ENCODE measurements at places on chromosomes 5 and 9.

- DNase-seq, result no peak
Measured at GRCh38 chr5:179862296-179862695, 3.7 kb upstream of the MRNIP start.

DNA sequence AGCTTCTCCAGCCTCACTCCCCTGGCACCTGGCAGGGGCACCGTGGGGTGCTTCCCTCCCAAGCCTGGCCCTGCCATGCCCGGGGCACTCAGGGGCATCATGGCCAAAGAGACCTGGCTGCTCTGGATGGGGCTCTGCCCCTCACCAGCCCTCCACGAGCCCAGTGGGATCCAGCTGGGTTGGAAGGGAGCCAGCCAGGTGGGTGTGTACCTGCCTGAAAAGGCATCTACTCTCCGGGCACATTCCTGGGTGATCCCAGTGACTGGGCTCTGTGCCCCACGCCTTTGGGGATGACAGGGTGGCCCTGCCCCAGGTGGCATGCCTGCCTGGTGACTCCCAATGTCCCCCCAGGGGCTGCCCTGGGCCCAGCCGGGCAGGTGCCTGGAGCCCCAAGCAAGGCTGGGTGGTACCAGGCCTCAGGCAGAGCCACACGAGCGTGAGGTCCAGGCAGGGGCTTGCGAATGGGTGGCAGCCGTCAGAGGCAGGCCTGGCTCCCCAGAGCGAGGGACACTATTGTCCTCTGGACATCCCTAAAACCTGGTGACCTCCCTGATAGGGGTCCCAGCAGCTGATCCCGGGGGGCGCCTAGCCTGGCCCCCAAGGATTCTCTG is 777 bp downstream of the GPSM1 start:
- DNase-seq, result no peak

GRCh38 chr5:31626156-31626555 is 12.8 kb upstream of the PDZD2 start:
- DNase-seq, result no peak

DNA sequence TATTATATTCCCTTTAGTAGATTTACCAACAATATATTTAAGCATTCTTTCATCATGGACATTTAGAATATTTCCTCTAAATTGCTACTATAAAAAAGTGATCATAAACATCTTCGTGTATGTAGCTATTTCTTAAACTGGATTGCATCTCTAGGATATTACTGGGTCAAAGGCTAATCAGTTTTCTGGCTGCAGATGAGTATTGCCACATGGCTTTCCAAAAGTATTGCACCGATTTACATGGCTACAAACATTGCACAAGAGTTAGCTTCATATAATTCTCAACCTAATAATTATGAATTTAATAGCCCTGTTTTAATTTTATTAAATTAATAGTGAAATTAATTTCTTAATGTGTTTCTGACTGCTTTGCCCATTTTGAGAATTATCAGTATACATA is 183.4 kb downstream of the DMRT2 start:
- no peak for DNase-seq

DNA sequence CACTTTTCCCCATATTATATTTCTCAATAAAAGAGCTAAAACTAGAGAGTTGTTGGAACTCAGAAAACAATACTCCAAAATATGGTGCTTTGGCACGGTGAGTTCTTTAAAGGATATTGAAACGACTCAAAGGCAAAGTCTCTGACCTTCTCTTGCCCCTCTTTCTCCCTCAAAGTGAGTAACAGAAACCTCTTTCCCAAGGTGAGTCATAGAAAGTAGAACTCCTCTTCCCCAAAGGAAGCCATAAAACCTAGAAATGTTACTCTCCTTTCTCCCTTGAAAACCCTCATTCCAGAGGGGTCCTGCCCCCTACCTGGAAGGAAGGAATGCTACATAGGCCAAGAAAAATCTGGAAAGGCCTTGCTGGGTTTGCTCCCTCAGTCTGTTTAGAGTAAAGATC is 47.5 kb downstream of the RAPGEF6 start:
- no peak for DNase-seq

DNA sequence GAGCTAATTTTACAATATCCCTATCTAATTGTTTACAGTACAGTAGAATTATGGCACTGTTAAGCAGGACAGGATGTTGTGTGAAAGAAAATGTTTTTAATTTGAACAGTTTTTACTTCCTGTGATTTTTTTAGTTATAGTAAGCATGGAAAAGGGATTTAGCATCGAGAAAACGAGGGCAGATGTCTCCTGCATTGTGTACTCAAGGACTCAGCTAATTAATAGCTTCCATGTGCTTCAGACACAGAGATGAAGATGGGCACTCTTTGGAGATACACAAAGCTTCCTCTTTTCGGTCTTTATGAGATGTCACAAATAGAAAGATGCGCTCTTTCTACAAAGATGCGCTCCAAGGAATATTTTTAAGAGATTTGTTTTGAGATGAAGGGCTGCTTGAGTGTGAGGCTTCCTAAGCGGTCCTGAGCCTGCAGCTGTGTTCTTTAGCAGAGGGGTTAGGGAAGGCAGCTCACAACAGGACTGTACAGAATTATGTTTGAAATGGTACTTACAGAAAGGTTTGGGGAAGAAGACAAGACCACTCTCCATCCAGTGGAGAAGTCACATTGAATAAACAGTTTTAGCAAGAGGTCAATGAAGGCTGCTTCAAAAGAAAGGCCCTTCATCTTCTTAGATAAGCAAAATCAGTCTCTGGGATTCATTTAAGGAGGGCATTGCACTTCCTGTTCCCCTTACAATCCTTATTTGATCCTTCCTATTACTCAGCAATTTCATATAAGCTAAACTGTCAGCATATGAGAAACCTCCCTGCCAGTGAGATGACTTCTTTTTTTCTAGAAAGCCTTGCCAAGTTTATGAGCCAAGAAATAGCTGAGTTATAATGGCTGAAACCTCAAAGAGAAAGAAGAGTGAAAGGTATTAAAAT is 311.5 kb downstream of the EFNA5 start:
- DNase-seq, result no peak

DNA sequence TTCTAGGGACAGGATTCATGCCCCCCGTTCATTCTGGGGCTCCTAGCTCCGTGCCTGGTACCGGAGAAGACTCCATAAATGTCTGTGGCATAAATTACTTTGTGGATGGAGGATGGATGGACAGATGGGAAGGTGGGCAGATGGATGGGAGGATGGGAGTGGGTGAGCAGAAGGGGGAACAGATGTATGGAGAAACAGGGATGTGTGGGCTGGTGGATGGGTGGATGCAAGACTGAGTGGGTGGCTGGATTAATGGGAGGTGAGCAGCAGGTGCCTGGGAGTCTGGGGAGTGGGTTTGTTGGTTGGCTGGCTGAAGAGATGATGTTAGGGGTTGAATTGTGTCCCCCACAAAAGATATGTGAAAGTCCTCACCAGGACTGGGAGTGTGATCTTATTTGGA is 43.5 kb downstream of the SARDH start:
- no peak for DNase-seq

DNA sequence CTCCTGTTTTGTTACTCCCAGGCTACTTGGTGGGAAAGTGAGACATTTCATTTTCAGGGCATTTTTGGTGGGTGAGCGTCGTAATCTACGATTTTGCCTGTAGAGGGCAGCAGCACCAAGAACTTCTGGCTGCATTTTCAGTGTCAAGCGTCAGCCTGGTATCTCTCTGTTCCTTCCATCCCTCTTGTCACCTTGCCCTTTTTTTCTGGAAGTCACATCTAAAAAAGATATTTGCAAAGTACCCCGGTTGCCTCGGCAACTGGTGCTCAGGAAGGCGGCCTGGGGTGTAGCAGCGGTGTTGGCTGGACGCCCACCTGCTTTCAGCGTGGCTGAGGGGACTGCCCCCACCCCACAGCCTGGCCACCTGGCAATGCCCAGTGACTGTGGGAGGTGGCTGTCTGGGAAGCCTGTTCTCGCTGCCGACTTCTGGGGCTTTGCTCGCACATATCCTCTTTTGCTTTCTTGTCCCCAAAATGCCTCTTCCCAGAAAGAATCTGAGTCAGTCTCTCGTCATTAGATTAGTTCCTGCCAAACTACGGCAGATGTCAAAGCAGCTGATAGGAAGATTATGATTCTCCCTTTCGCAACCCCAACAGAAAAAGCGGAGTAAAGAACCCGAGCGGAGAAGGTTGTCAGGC is 84.5 kb downstream of the ACER2 start:
- no peak for DNase-seq

- DNase-seq, result no peak
Measured at GRCh38 chr5:55546947-55547346, 12.2 kb upstream of the PLPP1 start.

DNA sequence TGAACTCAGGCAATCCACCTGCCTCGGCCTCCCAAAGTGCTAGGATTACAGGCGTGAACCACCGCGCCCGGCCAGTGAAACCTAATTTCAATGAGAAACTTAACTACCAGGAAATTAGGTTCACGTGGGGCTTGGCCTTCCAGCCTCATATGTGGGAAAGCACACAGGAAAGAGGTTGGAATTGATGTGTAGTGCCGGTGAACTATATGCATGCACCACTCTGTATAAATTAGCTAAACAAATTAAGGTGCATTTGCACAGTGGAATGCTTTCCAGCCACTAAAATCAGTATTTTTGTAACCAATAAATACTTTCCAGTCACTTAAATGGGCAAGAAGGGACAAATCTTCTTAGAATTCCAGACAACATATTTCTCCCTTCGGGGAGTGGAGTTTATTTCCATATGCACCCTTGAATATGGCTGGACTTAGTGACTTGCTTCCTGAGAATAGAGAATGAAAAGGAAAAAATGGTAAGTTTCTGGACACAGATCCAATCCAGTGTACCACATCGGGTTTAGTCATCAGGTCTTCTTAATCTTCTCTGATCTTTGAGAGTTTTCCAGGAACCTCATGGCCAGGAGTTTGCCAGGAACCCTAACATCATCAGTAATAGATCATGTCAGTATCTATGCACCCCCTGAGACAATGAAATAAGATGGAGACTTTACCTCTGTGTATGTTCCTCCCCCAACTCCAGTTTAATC is 24.9 kb downstream of the ATOX1 start:
- no peak for DNase-seq

DNA sequence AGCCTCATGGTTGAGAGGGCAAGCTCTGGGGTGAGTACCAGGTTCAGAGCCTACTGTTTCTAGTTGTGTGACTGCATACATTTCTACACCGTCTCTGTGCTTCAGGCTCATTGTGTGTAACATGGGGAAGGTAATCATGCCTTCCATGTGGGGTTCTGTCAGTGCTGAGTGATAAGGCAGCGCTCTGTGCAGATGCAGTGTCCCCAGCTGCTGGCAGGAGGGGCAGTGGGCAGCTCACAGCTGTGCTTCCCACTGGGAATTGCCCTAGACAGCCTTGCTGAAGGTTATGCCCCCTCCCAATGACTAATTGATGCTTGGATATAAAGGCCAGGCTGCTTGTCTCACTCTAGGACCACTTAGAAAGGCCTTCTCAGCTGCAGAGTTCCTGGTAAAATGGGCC is 121.8 kb upstream of the SAP30L start:
- no peak for DNase-seq

- DNase-seq, result no peak
Measured at GRCh38 chr9:126456441-126457174, 130.0 kb downstream of the MVB12B start.

- DNase-seq, result no peak
Measured at GRCh38 chr9:97831843-97832636, 21.0 kb upstream of the FOXE1 start.

DNA sequence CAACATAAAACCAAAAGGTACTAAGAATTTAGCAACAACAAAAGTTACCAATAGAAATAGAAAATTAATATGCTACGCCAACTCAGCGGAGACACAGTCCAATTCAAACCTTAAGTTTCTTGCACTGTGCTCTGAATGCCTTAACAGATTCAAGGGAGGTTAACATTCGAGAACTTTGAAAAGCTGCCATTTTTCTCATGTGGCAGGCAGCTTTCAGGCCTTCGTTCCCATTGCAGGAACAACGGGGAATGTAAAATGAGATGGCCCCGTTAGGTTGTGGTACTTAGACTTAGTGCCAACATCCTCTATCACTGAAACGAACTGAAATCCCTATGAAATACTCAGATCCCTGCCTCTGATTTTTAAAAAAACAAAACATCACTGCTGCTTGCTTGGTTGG is 22.4 kb downstream of the FNBP1 start:
- no peak for DNase-seq

DNA sequence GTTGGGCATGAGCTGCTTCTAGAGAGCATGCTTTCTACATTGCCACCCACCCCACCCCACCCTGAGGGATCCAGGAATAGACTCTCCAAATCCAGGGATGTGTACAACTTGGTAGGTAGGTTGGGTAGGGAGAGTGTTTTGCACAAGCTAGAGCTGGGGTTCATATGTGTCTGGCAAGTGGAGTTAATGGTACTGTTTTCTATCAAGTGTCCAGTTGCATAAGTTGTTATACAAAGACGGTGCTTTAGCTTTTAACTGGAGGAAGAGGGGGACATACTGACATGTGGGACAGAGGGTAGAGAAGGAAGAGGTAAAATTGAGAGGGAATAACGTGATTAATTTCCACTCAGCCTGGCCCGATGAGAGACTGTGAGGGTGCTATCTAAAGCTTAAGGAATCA is 51.0 kb upstream of the TNC start:
- no peak for DNase-seq

DNA sequence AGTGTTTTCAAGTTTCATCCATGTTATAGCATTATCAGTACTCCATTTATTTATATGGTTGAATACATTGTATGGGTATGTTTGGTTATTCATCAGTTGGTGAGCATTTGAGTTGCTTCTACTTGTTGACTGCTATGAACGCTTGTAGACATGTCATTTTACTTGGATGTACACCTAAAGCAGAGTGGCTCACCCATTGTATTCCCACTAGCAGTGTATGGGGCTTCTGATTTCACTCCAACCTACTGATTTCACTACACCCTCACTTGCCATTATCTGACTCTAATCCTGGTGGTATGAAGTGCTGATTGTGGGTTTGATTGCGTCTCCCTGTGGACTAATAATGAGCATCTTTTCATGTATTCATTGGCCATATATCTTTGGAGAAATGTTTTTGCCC is 9.5 kb downstream of the NPM1 start:
- DNase-seq, result no peak

GRCh38 chr5:15487228-15487627 is 12.8 kb upstream of the FBXL7 start:
- no peak for DNase-seq

DNA sequence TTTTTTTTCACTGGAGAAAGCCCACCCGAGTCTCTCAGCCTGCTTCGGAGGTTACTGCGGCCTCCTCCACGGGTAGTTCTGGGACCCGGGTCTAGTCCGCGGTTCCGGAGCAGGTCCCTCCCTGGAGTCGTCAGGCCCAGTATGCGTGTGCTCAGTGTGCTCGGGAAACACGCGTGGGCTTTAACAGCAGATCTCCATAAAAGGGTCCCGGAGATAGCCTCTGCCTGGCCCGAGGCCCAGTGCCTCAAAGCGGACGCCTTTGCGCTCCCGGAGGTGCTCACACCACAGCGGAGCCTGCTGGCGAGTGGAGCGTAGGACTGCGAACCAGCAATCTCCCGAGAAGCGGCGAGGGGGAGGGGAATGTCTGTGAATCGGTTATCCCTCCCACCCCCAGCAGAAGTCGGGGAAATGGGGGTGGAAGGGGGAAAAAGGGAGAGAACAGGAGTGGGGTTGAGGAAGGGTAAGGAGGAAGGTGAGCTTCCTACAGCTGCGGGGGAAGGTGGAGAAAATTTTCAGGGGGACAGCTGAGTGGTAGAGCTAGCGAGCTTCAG is 28.7 kb downstream of the CDKN2A start:
- DNase-seq, result no peak

All from BJ (cell line).